RKO (cell line): ENCODE measurements at places on chromosomes 6 and 20.

DNA sequence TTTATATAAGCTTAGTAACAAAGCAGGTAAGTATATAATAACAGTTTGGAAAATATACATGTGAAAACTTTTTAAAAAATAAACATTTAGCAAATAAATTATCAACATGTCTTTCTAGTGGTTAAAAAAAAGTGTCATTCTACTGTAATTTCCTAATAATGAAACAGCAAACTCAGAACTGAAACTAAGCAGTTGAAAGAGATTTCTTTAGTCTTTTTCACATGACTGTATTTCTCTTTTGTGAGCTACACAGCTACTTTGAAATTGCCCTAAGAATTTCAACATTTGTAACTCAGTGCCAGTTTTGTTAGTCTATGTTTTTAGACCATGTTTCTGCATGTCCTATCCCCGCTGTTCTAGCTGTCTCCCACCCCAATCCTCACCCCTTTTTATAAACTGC, 28.4 kb upstream of the SDHAF4 start:
- no peak for DNase-seq

DNA sequence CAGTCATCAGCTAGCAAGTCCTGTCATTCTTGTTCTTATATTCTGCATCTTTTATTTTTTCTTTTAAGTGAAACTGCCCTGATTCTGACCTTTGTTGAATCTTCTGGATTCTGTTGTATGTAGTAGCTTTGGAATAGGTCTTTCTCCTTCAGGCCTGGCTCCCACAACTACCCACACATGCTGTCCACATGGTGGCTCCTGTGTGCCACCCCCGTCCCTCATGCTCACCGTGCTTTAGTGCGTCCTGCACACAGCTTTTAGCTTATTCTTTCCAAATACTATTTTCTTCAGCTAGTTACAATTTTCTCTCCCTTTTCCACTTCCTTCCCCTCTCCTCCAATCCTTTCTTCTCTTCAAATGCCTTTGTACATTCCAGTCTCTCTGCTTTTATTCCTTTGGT, 61.8 kb downstream of the CTNNBL1 start:
- no peak for DNase-seq

GRCh38 chr6:131136021-131136786, 937 bp downstream of the AKAP7 start:
- peak; percentile 71 for DNase-seq

GRCh38 chr6:157185171-157185570, 138.1 kb downstream of the TMEM242 start:
- DNase-seq, result no peak

GRCh38 chr6:88780714-88781389, 182.6 kb downstream of the RNGTT start:
- peak; percentile 74 for DNase-seq

DNA sequence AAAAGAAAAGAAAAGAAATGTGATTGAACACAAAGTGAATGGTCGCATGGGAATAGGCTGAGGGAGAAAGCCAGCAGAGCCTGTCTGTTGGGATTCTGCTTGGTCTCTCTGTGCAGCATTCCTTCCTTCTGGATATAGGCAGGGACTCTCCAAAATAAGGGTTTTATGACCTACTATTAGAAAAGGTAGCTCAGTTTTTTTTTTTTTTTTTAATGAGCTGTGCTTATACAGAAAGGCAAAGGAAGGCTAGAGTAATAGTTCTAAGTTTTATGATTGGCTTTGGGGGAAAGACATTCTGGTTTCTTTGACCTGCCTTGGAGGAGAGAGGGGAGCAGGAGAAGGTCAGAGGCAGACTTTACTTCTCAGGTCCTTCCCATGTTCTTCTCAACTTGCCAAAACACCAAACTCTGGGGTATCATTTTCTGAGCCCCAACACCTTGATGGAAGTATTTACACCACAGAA, 18.8 kb upstream of the IER3 start:
- DNase-seq, result no peak

DNA sequence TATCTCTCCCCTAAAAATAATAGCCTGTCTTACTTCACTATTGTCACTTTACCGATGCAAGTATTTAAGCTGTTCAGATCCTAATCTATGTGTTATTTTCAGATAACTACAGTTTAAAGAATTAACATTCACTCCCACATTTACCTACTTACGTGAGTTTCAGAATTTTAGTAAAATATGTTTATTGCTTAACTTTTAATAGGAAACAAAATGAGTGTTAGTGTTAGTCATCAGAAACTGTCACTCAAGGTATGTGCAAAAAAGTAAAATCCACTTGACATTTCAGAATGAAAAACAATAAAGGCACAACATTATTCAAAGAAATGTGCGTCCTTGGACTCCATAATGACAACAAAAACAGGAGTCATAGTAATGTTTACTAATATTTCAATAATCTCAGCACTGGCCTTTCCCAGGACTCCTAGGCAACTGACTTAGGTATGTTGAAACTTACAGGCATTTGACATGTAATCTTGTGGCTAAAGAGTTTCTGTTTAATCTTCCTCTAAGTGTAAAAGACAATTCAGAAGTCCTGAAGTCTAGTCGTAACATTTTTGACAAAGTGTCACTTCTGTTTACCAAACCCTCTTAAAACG, 4.5 kb downstream of the ATXN1 start:
- DNase-seq, result no peak

DNA sequence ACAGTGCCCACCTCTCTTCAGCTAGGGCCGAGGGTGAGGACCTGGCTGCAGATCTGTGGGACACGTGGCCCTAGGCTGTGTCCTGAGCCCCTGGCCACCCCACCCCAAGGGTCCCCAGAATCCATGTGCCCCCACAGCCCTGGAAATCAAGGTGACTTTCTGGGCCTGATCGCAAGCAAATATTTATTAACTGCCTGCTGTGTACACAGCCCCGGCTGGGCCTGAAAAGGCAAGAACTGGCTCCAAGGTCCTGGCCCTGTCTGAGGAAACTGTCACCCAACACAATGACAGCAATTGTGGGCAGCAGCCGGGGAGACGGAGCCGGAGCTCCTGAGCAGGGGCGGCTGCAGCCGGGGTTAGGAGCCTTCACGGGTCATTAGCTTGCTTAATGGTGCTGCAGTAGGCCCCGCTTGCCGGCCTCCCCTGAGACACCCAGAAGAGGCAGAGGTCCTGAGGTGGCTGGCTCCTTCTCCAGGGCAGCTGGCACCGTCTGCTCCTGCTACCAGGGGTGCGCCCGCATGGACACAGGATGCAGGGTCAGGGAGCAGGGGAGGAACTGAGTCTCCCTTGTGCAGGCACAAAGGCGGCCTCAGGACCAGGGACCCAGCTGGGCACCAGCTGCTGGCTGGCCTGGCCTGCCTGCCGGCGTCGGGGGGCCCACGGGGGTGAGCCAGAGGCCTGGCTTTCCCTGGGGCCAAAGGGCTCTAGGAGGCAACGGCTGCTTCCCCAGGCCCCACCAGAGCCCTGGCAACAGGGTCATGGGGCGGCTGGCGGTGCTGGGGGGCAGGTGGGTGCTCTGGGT, 24.1 kb downstream of the NPEPL1 start:
- DNase-seq, result no peak

- DNase-seq, result no peak
These were observed 121.4 kb upstream of the ADGRF1 start for GRCh38 chr6:47163536-47163935.
